ENCODE measurements at places on chromosomes 16 and 17.

DNA sequence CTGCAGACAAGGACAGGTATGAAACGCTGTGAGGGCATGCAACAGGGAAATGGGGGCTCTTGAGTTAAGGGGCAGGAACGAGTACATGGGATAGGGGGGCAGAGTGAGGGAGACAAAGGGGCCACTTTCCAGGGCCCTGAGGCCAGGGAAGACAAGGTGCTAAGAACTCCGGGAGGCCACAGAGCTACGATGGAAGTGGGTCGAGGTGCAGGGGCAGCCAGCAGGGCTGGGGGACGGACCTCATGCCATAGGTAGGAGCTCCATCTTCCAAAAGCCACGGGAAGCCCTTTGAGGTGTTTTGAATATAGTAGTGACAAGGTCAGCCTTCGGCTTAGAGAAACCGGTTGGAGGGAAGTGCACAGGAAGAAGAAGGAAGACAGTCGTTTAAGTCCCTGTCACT lies 35.6 kb downstream of the RBFOX3 start:
- DNase-seq = no peak

DNA sequence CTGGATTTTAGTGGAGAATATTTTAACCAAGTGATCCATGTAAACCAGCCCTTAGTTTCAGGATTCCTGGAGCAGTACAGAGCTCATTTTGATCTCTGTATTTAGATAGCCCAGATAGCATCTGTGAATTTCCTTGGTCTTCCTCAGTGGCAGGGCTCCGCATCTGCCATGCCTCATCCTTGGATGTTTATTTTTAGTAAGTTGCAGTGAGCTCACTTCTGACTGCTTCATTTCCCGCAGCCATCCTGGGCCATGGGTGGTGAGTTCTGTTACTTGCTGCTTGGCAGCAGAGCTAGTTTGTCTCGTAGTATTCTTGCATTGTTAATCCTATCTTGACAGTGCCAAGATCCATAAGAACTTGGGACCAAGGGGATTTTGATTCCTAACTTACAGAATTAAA lies 33.7 kb downstream of the IST1 start:
- DNase-seq = no peak

- peak; percentile 91 for DNase-seq
Observed at GRCh38 chr16:89167425-89167941, 4.1 kb upstream of the CDH15 start.

DNA sequence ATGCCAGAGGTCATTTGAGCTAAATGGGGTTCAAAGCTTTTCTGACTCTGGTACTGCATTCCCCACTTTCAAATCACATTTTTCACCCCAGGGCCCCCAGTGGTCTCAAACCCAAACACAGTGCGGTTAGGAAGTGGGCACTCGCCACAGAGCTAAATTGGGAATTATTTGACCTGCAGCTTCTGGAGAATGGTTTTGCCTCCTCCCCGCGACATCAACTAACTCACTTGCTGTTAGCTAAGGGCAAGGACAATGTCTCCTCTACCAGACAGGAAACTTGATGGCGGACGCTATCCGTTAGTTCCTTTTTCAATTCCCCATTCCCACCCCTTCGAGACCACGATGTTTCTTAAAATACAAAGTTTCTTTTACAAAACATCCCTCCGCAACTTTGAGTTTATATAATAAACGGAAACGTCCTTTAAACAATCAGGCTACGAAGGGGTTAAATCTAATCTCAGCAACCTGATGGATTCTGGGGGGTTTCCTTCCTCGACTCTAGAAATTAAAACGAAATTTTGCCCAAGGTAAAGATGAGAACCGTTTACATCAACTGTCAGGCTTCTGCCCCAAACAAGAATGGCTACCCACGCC lies 500 bp upstream of the KAT7 start:
- no peak for DNase-seq

All from stimulated activated CD4-positive, alpha-beta T cell treated with anti-CD3 and anti-CD28 coated beads, Interleukin-1b, Interleukin-23, amount 100 ng/mL, for 1 hour (primary cell).